ENCODE measurements at places on chromosomes 5 and 9.

DNA sequence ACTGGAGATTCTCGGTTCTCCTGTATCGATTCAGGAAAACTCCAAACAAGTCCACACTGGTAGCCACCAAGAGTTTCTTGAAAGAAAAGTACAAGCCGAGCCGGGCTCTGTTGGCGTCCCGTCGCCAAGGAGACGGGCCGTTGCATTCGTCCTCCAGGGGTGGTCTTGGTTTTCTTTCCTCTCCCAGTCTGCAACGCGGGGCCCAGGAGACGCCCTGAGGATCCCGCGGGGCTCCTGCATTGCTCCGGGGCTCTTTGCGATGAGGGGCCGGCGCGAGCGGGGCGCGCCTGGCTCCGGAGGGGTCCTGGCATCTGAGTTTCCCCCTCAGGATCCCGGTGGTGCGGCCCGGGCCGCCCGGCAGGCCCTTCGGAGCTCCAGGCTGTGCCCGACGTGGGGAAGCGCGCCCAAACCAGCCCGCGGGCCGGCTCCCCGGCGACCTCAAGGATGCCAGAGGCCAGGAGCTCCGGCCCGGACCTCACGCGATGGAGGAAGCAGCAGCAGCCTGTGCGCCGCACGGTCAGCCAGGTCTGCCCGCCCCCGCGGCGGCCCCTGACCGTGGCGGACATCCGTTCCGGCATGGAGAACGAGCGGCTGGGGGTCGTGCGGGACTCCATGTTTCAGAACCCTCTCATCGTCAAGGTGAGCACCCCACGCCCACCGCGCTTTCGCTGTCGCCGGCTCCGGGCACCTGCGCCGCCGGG is at the start of gene CFAP77:
Gene CFAP77, plus strand, starts transcription at position 384 of the 701 bp plus-strand sequence. Its CDS starts 61 bp downstream, at position 445.
- no peak for DNase-seq

- no peak for DNase-seq
These were observed 1.8 kb downstream of the TMOD1 start for GRCh38 chr9:97502984-97503861.

- DNase-seq: no peak
These were observed 22.4 kb downstream of the TRIO start for GRCh38 chr5:14165375-14166106.

DNA sequence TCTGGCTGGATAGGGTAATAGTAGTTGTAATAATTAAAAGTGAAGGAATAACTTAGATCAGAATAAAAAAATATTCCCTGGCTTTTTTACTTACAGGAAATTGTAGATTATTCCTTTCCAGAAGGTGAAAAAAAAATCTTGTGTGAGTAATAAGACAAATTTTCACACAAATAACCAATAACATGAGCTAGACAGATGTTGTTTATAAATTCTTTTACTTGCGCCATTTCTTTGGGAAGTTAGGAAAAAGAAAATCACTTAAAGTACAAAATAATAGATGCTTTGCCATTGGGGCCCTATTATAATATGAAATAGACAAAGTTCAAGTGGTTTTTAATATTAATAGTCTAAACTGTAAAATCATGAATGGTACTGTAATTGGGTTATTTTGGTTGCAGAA is 204.1 kb downstream of the ARRDC3 start:
- DNase-seq: no peak

DNA sequence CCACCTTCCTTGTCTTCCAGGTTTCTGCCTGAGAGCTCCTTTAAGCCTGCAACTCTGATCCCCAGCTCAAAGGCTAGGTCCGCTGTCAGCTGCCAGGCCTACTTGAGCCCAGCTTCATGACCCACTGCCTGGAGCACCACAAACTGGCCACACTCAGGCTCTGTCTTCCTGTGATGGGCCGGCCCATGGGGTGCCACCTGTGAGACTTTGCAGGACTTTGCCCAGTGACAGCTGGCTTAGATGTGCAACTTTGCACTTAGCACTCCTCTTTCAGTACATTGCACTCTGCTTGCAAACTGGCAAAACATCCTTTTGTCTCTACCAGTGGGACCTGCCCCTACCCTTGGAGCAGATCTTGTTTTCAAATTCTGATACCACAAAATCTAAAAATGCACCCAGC is 311.5 kb upstream of the PDE4D start:
- DNase-seq: no peak

DNA sequence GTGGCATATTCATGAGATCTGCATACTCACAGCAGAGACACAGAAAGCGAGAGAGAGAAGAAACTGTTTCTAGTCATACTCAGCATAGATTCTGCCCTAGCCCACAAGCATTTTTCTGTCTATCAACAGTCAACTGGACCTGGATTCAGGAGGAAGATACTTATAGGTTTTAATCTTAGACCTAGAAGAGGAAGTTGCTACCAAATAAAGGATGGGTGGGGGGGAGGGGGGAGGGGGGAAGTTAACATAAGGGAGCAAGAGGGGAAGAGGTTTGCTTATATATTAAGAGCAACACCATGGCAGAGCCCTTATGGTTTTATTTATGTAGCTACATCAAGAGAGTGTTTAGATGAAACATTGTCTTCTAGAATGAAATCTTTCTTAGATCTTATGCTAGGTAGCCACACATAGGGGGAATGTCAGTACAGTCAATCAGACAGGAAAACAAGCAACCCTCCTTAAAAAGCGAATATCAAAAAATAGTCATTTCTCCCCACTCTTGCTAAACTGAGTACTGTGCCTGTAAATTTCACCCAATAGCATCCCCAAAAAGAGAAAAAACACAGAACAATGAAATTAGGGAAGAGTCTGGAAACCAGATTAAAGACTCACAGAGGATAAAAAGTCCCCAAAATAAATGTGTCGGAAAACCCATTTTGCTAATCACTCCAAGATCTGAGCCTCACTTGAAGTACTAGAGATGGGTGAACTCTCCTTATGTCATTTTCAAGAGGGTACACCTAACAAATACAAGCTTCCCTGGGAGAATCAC is 192.7 kb upstream of the NR4A3 start:
- no peak for DNase-seq

DNA sequence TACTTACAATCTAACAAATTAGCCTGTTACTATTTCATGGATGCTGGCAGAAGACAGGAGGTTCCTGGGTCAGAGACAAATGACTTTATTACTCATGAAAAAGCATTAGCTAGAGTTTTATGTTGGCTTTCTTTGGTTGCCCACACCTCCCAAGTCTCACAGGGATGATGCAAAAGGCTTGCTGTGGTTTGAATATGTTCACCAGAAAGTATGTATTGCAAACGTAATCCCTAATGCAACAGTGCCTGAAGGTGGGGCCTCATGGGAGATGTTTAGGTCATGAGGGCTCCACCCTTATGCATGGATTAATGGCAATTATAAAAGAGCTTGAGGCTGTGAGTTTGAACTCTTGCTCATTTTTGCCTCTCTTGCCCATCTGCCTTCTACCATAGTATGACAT is 28.5 kb downstream of the DPYSL3 start:
- no peak for DNase-seq

DNA sequence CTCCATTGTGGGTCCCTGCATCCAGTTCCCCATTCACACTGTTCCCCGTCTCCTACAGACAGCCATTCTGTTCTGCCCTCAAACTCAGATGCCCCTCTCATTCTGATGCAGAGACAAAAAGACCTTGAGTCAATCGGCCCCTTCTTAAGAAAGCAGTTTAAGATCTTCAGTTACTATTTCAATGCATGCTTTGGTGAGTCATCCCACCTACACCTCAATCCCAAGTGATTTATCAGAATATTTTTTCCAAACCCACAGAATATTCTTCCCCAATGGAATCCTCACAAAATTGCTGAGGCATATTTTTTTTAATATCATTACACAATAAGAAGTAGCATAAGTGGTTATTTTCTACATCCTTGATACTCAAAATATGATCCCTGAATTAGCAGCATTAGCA is 92.4 kb upstream of the SLC1A1 start:
- DNase-seq: no peak

DNA sequence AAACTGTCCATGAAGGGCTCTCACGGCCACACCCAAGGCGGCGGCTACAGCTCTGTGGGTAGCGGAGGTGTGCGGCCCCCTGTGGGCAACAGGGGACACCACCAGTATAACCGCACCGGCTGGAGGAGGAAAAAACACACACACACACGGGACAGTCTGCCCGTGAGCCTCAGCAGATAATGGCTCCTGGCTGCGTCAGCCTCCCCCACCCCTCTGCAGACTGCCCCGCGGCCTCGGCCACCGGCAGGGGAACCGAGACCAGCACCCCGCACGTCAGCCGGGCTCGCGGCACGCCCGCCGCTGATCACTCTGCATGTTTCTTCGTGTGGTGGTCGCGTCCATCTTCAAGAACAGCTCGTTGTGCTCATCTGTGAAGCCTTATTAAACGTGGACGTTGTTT is 41.5 kb downstream of the TENT4A start:
- no peak for DNase-seq

- DNase-seq: no peak
These were observed 62.0 kb downstream of the CAVIN4 start for GRCh38 chr9:100639854-100640253.

DNA sequence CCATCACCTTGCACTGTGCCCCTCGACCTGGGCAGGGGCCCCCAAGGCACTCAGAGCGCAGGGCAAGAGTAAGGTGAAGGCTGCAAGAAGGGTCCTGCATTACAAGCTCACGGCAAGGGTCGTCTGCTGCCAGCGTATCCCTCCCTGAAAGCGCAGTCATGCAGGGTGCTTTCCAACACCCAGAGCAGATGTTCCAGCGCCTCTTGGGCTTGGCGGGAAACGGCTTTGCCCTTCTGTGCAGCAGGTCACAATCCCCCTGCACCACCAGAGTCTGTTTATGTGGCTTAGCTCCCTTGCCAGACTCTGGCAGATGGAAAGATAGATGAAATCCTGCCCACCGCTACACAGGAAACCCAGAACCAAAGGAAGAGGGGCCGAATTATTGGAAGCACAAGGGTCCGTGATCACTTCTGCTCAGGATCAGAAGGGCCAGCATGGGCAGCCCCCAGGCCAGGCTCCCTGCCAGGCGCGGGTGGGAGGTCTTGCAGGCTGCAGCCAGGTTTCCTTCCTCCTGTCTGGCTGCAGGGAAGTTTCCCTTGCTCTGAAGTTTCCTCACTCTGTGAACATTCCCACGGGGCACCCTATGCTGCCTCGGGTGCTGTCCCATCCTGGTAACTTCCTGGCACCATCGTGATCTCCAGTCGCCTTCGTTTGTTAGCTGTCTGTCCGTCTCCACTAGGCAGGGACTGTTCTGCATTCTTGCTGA is 132.2 kb downstream of the ZNF354C start:
- no peak for DNase-seq

DNA sequence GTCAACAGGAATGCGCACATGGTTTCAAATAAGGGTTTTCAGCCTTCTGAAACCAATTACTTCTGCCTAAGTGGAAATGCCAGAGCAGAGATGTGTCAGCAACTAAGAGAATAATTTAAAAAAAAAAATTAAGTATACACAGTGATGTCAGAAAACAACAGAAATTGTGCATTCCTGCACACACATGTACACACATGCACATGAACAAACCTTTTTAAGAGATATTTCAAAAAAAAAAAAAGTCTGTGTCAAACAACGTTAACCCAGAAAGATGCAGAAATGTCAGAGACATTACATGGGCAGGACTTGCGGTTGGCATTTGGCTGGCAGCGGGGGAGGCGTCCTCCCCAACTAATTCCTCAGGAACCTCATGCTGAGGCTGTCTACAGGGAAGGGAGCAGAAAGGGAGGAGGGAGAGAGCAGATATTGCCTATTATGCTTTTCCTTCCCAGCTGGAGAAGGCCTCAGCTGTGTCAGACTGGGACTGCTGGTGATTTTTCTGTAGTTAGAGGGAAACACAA is 536.9 kb upstream of the WWC1 start:
- DNase-seq: no peak

- no peak for DNase-seq
These were observed 75.6 kb upstream of the PCA3 start for GRCh38 chr9:76688471-76689238.

GRCh38 chr5:37211661-37212060 is 37.5 kb downstream of the CPLANE1 start:
- no peak for DNase-seq

GRCh38 chr5:86880344-86880743 is 262.6 kb downstream of the COX7C start:
- DNase-seq: no peak

DNA sequence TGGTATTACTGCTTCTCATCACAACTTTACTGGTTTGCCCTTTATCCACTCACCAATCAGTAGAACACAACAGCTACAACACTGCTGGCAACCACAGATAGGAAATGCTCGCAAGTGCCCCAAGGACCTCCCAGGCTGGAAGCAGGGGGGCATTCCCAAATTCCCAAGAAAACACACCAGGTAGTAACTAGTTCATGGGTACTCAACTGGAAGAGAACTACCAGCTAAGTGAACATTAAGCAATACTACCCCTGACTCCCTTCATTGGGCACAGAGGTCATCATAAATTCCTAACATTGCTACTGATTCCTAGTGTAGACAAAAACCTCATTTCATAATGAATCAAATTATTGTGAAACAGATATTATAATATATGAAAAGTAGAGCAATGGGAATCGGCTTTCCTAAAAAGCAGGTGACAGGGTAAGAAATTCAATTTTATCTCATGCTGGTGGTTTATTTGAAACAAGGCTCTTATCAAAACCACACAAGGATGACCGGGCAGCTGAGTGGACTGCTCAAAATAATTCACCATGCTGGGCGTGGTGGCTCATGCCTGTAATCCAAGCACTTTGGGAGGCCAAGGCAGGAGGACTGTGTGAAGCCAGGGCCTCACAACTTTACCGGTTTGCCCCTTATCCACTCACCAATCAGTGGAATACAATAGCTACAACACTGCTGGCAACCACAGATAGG is 81.6 kb downstream of the TLE1 start:
- DNase-seq: no peak

DNA sequence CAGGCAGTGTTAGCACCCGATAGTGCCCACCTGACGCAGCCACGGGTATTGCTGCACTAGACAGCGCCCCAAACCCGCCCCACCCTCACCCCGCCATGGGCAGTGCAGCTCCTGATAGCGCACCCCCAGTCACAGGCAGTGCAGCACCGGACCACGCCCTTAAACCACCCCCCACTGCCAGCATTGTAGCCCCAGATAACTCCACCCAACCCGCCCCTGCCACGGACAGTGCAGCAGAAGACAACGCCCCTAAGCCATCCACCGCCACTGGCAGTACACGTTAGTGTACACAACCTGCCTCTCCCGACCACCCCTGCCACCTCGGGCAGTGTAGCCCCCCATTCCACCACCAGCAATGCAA is 825 bp upstream of the PCAT7 start:
- DNase-seq: no peak

- no peak for DNase-seq
These were observed 561.8 kb upstream of the DMAC1 start for GRCh38 chr9:8361364-8361763.

GRCh38 chr5:172733131-172733973 is 37.6 kb downstream of the DUSP1 start:
- DNase-seq: no peak

GRCh38 chr5:108747774-108748400 is at the start of gene FER:
Gene FER, plus strand, starts transcription at chr5:108747897. Its CDS starts 50,286 bp downstream, at chr5:108798183.
- DNase-seq: no peak

- no peak for DNase-seq
These were observed 9.3 kb upstream of the ACSL6 start for GRCh38 chr5:132020568-132021339.

Measured in NT2/D1 (cell line).